ENCODE measurements at places on chromosomes 1 and 21.

DNA sequence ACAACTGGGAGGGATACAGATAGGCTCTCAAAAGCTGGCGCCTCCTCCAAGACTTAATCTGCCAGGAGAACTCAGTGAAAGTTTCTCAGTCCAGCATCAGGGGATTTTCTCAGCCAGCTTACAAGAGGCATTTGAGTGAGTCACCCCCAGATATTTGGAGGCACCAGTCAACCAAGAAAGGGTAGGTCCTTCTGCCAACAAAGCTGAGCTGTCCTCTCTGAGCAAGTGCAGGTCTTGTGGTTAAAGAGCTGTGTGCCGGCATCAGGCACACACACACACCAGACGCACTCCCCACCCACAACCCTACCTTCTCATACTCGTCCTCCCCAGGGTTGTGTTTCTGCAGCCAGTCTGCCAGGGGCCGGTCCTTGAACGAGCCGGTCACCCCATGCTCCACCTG is 27.0 kb upstream of the PPP1R15B start:
- DNase-seq: no peak

DNA sequence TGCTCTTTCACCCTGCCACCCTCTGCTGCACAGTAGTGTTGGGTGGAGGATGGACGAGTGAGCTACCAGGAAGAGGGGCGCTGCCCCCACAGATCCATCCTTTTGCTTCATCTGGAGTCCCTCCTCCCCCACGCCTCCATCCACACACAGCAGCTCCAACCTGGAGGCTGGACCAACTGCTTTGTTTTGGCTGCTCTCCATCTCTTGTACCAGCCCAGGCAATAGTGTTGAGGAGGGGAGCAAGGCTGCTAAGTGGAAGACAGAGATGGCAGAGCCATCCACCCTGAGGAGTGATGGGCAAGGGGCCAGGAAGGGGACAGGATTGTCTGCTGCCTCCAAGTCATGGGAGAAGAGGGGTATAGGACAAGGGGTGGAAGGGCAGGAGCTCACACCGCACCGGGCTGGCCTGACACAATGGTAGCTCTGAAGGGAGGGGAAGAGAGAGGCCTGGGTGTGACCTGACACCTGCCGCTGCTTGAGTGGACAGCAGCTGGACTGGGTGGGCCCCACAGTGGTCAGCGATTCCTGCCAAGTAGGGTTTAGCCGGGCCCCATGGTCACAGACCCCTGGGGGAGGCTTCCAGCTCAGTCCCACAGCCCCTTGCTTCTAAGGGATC is 8.5 kb downstream of the CHRNB2 start:
- no peak for DNase-seq

DNA sequence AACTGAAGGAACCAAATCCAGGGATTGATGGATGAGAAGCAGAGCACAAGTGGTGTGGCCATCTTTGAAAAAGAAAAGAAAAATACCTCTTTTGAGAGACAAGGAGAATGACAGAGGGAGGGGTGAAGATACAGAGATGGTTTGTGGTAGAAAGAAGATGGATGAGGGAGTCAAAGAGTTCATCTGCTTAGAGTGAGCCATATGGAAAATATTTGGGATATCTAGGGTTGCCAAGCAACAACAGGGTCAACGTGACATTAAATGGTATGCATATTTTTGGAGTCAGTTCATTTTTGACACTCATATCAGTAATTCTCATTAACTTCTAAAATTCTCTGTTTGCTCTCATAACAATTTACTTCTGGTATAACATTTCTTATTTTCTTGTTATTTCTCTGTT is 50.7 kb downstream of the MACF1 start:
- DNase-seq: no peak

- no peak for DNase-seq
Measured at GRCh38 chr1:211473823-211474222, 18.1 kb downstream of the RD3 start.

DNA sequence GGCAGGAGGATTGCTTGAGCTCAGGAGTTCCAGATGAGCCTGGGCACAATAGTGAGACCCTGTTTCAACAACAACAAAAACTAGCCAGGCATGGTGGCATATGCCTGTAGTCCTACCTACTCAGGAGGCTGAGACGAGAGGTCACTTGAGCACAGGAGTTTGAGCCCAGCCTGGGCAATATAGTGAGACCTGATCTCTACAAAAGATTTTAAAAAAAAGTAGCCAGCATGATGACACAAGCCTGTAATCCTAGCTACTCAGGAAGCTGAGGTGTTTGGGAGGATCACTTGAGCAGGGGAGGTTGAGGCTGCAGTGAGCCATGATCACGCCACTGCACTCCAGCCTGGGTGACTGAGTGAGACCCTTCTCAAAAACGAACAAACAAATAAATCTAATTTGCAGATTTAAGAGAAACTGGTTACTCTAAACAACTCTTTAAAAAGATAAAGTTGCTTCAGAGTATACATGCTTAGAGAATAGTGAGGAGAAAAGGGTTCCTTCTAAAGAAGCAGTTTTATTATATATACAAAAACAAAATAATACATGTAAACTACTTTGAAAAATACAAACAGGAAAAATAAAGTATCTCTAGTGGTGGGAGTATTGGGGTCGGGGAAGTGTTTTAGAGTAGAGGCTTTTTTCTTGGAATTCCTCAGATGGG is 88.4 kb downstream of the ADCY10 start:
- DNase-seq: no peak
